ENCODE measurements at places on chromosomes 12 and 14.

GRCh38 chr12:113151655-113152054 lies 2.1 kb downstream of the CFAP73 start:
- DNase-seq, result no peak

GRCh38 chr14:81176241-81176640 lies 44.5 kb downstream of the GTF2A1 start:
- DNase-seq, result no peak

DNA sequence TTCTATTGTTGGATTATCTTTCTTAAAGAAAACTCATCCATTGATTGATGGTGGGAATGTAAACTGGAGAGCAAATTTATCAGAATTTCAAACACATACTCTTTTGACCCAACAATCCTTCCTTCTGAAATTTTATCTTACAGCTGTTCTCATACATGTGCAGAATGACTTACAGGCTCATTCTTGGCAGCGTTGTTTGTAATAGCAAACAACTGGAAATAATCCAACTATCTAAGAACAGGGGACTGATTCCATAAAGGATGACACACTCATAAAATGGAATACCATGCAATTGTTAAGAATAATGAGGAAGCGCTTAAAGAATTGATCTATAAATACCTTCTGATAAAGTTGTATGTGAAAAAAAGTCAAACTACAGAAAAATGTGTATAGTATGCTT lies 24.0 kb downstream of the RHOJ start:
- DNase-seq, result no peak

DNA sequence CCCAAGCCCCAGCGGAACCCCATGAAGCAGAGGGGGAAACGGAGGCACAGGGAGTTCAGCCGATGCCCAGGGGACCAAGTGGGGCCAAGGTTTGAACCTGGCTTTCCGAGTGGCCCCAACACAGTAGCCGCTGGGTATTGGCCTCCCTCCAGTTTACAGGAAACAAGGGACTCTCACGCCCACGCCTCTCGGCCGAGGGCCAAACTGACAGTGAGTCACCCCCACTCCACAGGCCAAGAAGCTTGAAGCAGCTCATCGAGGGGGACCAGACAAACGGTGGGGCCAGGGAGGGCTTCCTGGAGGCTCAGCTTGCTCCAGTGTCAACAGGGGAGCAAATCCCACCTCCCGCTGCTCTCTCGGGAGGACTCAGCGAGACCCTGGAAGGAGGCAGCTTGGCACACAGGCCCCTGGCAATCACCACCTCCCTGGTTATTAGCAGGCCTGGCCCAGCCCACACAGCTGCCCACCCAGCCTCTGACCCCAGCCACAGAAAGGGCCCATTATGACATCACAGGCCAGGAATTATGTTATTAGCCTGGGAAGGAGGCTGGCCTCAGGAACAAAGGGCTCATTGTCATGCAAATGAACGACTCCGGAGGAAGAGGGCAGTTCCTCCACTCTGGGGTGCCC lies 54.6 kb downstream of the NCOR2 start:
- no peak for DNase-seq

DNA sequence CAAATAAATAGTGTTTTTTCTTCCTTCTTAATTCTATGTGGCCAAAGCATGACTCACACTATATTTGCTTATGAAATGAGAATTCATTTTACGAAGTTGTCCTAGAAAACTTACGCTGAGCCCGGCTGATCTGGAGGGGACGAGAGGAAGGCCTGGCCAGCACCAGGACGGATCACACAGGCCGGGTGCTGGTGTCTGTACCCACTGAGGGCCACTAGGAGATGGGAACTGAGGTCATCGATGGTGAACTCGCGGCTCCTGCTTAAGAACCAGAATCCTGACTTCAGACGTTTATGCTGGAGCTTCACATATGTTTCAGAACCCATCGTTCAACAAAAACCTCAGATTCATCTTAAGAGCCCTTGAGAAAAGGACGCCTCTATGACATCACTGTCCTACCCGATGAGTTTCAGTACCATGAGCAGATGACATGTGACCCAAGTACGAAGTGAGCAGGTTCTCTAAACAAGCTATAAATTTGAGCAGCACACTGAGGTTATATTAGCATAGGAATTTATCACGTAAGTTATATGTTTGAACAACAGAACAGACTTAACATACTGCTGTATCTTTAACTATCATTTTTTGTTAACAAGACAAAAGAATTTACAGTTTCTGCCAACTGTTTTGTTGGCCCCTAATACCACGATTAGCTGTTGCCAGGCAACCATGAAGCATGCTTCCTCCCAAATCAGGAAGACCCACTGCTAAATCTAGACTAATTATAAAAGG lies 111.9 kb downstream of the FOXN3 start:
- no peak for DNase-seq

DNA sequence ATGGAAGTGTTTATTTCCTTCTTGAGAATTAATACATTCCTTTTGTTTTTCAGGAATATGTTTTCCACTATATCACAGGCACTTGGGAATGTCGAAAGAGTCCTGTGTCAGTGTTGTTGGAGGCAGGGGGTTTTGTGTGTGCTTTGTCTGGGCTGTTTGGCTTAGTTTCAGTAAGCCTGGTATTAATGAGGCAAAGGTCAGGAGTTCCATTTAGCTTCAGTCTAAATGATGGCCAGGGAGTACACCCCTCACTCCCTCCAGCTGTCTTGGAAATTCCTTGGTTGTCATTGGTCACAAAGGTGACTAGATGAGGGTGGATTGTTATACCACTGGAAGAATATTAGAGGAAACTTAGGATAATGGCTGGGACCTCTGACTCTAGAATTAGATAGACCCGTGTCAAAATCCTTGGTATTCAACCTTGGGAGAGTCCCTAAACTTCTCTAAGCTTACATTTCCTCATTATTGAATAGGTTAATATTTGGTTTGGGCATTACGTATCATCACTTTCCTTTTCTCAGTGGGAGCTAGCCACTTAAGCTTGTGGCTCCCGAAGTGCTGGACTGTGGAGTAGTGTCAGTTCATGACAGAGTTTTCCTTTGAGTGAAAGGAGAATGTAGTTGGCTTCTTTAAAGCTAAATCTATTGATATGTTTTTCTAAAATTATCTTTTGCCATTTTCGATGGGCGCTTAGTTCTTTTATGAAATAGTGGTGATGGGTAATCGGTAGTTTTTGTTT lies 5.2 kb downstream of the FRS2 start:
- no peak for DNase-seq

DNA sequence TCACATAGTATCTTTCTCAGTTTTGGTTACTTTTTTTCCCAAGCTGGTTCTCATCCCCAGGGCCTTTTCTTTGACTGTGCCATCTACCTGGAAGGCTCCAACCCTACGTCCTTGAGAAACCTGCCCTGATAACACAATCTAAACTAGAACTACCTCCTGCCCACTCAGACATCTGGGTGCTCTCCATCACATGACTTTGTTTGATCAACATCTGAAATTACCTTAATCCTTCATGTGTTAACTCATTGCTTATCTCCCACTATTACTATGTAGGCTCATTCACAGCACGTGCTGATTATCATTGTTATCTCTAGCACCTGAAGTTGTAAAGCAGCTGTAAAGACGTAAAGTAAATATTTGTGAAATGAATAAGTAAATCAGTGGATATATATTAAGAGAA lies 784.0 kb downstream of the TMTC2 start:
- DNase-seq, result no peak

DNA sequence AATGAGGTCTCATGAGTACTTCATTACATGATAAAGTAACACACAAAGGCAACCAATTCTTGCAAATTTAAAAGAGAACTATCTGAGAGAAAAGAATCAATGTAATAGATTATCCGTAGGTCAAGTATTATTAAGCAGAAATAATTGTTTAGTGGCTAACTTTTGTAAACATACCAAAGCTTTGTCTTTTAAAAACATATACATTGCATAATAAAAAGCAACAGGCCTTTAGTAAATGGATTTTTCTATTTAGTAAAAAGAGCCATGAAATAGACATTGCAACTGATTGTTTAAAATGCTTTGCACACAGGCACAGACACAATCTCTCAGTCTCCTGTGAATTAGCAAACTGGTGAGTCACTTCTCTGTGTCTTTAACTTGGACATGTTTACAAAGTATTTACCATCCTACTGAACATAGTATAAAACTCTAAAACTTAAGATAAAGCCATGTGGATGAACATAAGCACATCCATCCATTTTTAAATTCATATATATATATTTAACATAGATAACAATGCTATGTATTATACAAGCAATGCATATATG lies 518.7 kb upstream of the MGAT4C start:
- DNase-seq, result no peak

DNA sequence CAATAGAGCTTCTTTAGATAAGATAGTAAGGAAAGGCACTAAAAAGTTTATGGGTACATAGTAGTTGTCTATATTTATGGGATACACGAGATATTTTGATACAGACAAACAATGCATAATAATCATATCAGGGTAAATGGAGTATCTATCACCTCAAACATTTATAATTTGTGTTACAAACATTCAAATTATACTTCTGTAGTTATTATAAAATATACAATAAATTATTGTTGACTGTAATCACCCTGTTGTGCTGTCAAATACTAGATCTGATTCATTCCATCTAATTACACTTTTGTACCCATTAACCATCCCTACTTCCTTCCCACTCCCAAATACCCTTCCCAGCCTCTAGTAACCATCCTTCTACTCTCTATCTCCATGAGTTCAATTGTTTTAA lies 179.7 kb downstream of the FOXG1 start:
- DNase-seq, result no peak

GRCh38 chr12:27576667-27577347 lies 52.8 kb downstream of the PPFIBP1 start:
- no peak for DNase-seq

- DNase-seq, result no peak
Observed at GRCh38 chr12:5195244-5195643, 151.6 kb downstream of the KCNA5 start.

GRCh38 chr12:47860279-47860841 lies 40.7 kb upstream of the HDAC7 start:
- DNase-seq, result no peak
